ENCODE measurements at places on chromosomes 13 and 19.

DNA sequence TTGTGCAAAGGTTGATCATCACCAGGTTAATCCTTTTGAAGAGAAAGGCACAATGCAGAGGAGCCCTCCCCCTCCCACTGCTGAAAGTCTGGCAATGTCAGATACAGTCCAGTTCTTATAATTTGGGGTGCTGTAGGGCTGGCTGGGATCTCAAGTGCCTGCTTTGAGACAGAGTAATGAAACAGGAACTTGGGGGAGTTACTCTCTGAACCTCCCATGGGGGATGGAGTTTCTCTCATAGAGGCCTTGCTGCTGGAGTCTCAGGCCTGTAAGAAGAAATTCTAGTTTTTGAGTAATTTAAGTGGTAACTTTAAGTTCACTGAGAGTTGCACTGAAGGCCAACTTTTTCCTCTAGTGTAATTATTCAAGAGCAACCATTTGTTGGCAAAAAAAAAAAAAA, 410.5 kb downstream of the KCNRG start:
- H3K27me3 ChIP-seq: no peaks in the 10 kb centered on the region
- H3K4me3 ChIP-seq: no peak overlapping the region
- peaks cover 12% of the 10 kb centered on the region for H3K36me3 ChIP-seq
- peaks cover 18% of the 10 kb centered on the region for H3K4me1 ChIP-seq
- no peak overlapping the region for H3K27ac ChIP-seq
- no peak for DNase-seq

GRCh38 chr13:48644951-48645350, 8.8 kb upstream of the CYSLTR2 start:
- peaks cover 21% of the 10 kb centered on the region for H3K4me1 ChIP-seq
- no peak for DNase-seq
- H3K4me3 ChIP-seq: no peak overlapping the region
- H3K36me3 ChIP-seq: no peaks in the 10 kb centered on the region

GRCh38 chr19:35430409-35431144, 17.5 kb upstream of the FFAR2 start:
- no peaks in the 10 kb centered on the region for H3K36me3 ChIP-seq
- no peak overlapping the region for H3K27ac ChIP-seq
- DNase-seq: no peak
- peaks cover 21% of the 10 kb centered on the region for H3K4me1 ChIP-seq

DNA sequence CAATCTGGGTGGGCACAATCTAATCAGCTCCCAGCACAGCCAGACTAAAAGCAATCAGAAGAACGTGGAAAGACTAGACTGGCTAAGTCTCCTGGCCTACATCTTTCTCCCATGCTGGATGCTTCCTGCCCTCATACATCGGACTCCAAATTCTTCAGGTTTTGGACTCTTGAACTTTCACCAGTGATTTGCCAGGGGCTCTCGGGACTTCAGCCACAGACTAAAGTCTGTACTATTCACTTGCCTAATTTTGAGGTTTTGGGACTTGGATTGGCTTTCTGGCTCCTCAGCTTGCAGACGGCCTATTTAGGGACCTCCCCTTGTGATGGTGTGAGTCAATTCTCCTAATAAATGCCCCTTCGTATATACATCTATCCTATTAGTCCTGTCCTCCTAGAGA, 66.6 kb upstream of the SOX21 start:
- H3K4me1 ChIP-seq: no peaks in the 10 kb centered on the region
- DNase-seq: no peak
- H3K27me3 ChIP-seq: peaks cover 3% of the 10 kb centered on the region
- no peak overlapping the region for H3K4me3 ChIP-seq

GRCh38 chr13:40211586-40211968, 454.9 kb downstream of the FOXO1 start:
- no peak overlapping the region for H3K27ac ChIP-seq
- peaks cover under 1% of the 10 kb centered on the region for H3K4me1 ChIP-seq
- peaks cover 3% of the 10 kb centered on the region for H3K27me3 ChIP-seq
- no peak overlapping the region for H3K4me3 ChIP-seq
- DNase-seq: no peak

DNA sequence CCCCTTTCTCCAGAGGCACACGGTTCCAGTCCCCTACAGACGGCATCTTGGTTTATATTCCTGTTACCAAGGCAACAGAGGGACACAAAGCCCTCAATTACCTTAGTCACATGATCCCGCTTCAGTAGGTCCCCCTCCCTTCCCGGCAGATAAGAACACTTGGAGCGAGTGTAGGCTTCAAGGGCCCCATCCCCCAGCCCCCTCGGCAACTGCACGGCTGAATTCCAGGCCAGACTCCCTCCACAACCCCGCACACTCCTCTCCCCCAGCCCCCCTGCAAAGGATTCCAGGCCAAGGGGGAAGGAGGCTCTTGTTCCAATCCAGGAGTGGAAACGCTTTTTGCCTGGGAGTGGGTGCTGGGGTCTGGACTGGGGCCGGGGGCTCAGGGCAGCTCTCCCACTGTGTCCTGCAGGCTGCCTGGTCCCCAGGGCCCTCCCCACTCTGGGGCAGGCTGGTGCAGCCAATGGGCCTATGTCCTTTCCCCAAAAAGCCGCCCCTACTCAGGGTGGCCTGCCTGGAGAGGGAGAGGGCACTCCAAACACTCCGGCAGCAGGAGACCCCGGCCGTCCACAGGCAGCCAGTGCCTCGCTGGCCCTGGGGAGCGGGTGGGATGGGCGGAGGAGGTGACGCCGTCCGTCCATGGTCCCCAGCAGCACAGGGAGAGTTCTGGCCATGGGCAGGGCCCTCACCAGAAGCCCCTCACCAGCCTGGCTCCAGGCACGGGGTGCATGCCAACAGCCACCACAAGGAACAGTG, 62.6 kb downstream of the MLLT1 start:
- peak overlapping the region; percentile 99 for H3K27ac ChIP-seq
- peak overlapping the region; percentile 75 for H3K4me3 ChIP-seq
- peaks cover 25% of the 10 kb centered on the region for H3K4me1 ChIP-seq
- no peaks in the 10 kb centered on the region for H3K27me3 ChIP-seq
- DNase-seq: peak; percentile 79

DNA sequence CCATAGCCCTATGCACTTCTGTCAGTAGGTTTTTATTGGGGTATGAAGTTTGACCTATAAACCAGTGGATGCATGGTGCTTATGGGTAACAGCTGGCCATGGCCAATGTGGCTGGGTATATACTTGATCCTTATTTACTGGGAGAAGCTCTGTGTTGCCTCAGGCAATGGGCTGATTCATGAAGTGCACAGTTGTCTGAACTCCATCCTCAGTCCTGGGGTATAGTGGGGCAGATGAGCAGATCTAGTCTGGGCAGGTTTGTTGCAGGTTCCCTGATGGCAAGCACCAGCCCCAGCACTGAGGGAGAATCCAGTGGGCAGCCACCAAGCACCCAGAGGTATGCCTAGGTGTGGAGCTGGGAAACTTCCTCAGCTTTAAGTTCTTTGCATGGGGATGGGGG, 274.4 kb downstream of the TDRD3 start:
- no peak for DNase-seq
- H3K4me1 ChIP-seq: no peaks in the 10 kb centered on the region
- no peak overlapping the region for H3K27ac ChIP-seq
- no peak overlapping the region for H3K4me3 ChIP-seq
- H3K27me3 ChIP-seq: no peaks in the 10 kb centered on the region

DNA sequence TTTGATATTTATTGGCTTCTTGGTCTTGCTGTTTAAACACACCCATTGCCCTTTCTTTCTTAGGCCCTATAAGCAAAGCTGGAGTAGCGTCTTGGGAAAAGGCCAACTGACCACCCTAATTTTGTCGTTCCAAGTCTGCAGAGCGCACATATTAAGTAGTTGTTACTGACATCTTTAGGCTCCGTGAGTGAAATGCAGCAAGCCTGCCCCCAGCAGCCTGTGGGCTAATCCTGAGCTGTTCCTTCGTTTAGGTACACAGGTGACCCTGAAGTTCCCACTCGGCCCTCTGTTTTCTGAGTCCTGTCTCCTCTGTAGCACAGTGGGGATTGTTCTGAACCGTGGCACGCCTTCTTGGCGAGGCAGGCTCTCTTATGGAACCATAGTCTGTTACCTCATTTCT, 170.5 kb downstream of the STK24 start:
- peaks cover 63% of the 10 kb centered on the region for H3K36me3 ChIP-seq
- H3K27me3 ChIP-seq: no peaks in the 10 kb centered on the region
- no peak overlapping the region for H3K4me3 ChIP-seq
- peaks cover 89% of the 10 kb centered on the region for H3K4me1 ChIP-seq

- no peak for DNase-seq
- no peak within 1 kb of the TSS for H3K27ac ChIP-seq
- H3K27me3 ChIP-seq: no peaks in the 10 kb centered on the region
- no peak within 1 kb of the TSS for H3K4me3 ChIP-seq
Measured at GRCh38 chr19:22783651-22784410, at the start of gene ZNF99. Gene ZNF99, minus strand, starts transcription at chr19:22784151. Its CDS starts 135 bp downstream, at chr19:22784016.

GRCh38 chr13:37878496-37878895, 8.9 kb upstream of the TRPC4 start:
- H3K36me3 ChIP-seq: no peaks in the 10 kb centered on the region
- no peak overlapping the region for H3K27ac ChIP-seq
- H3K4me3 ChIP-seq: no peak overlapping the region
- no peaks in the 10 kb centered on the region for H3K4me1 ChIP-seq
- H3K27me3 ChIP-seq: peaks cover 4% of the 10 kb centered on the region
- no peak for DNase-seq

Data from nephron progenitor cell (in vitro differentiated cells).